ENCODE measurements at places on chromosomes 13 and 19.
A peak's percentile ranks its signal among the peaks of the same experiment; 100 is the strongest.

- DNase-seq, result no peak
These were observed 256.3 kb upstream of the RFC3 start for GRCh38 chr13:33561627-33562026.

DNA sequence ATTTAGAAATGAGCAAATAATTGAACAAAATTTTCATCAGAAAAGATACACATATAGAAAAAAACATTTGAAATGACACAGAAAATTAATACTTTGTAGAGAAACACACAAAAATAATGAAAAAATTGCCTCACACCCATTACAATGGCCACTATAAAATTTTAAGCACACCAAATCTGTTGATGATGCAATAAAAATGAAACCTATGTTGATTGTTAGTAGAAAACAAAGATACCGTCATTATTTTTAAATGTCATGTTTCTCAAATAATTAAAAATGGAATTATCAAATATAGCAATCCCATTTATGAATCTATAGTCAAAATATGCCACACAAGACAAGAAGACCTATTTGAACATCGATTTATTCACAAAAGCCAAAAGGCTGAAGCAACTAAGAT is 90.5 kb downstream of the ZNF708 start:
- DNase-seq, result no peak

- DNase-seq, result no peak
These were observed 10.7 kb upstream of the FLT1 start for GRCh38 chr13:28505543-28506135.

DNA sequence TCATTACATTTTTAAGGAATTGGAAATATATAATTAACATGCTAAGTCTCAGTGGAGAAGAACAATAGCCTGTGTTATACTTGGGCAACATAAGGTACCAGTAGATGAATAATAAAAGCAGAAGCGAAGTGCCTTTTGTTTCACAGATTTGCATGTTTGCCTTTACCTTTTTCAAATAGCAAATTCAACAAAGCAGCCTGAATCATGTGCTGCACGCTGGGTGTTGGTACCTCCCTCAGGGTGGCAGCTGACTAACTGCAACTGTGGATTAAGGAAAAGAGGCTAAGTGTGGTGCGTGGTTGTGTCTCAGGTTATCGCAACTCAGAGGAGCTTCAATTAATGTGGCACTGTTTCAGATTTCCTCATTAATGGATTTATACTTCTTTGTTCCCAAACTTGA is 189.0 kb downstream of the LMO7 start:
- no peak for DNase-seq

DNA sequence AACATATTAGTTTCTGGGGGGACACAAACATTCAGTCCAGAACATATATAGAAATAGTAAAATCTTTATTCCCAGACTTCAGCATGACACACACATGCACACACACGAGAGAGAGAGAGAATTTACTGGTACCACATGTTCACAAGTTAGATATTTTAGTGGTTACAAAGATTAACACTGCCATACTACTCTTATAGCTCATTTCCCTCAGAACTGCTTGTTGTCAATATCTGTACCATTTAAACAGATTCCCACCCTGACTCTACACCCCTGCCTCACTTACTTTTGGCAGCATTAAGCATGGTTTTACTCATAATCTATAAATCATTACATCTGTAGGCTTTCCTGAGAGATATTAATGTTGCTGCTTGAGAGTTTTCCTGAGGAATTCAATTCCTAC is 524.7 kb upstream of the HTR2A start:
- no peak for DNase-seq

DNA sequence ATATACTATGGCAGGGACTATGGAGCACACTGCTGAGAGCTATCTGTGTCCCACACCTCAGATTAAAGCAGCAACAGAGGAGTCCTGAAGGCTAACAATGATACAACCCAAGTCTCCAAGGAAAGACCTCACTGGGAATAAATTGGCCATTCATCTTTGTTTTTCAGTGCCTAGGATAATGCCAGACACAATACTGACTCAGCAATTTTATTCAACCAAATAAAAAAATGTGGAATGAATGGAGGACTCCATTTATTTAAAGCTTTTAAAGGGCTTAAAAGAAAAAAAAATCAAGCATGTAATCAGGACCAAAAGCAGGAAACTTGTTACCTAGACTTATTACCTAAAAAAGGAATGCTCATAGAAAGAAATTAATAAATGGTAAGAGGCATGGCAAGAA is 960.5 kb downstream of the PCDH17 start:
- DNase-seq, result no peak

- no peak for DNase-seq
These were observed 303.5 kb downstream of the DLEU7 start for GRCh38 chr13:50539791-50540530.

GRCh38 chr19:32869369-32869965 is at the start of gene SLC7A9:
Gene SLC7A9 (minus strand): TSS chr19:32869767. CDS start chr19:32868534, 1,233 bp downstream.
- DNase-seq, result peak; percentile 23

Data from kidney tubule cell (primary cell).